Activated T-helper 1 cell treated with anti-CD3 and anti-CD28 coated beads, Interleukin-12 subunit alpha, Interleukin-12 subunit beta, Interleukin-2, Interleukin-4 antibody, amounts not matched to agents 30 ng/mL and 10 ng/mL and 1 ng/mL, durations not matched to agents 14 hours and 24 hours and 36 hours (primary cell): ENCODE measurements at places on chromosomes 7 and 10.
A peak's percentile ranks its signal among the peaks of the same experiment; 100 is the strongest.

DNA sequence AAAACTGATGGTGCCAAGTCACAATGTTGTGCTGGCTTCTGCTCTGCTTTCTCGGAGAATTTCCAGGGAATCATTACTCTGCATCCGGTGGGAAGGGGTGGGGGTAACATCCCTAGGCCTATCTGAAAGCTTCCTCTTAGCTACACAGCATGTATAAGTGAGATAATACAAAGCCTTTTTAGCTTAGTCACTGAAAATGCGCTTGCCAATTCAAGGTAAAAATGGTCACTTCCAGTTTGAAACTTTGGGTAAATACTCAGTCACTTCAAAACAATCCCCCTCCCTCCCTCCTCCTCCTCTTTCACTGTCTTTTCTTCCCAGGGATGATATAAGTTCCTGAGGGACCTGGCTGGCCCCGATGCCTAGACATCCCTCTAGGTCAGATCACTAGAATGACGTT, 57.3 kb upstream of the APBB1IP start:
- DNase-seq, result no peak

DNA sequence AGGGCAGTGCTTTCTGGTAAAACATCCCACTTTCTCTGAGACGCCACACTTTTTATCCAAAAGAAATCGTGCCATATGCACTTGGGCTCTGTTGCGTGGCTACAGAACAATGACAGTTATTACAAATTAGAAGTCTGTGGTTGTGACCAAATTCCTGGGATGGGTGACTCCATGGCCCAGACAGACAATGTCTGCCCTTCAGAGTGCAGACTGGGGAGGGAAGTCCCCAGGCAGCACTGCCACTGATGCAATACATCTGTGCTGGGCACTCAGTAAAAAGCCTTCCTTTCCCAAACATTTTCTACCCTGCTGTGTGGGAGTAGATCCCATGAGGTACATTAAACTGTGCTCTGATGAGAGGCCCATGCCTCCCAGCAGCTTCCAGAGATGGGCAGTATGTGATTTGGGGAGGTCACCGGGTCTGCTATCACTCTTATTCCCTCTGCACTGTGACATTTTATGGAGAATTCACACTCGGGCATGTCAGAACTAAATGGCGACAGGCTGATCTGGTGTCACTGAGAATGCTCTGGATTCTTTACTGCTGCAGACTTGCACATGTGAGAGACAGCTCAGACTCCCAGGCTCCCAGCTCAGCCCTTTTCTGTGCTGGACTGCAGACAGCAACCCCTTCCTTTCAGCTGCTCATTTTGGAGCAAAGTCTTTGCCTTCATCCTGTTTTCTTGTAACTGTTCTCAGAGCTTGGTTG, 243.5 kb upstream of the ZNF32 start:
- no peak for DNase-seq

GRCh38 chr10:129341087-129341486, 126.0 kb upstream of the MGMT start:
- DNase-seq, result no peak

DNA sequence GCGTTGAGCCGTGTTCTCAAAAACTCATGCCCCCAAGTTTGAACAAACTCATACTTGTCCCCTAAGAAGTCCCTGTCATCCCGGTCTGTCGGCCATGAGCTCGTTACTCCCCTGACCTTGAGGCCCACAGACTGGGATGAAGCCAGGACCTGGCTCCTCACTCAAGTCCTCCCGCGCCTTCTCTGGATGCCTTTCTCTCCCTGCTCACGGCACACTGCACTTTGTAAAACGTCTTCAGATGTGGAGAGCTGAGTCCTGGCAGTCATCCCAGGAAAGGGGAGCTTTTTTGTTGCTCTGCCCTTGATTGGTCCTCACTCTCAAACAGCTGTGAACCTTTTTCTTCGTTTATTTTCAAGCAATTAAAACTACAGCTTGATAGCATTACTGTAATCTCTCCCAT, 110.8 kb downstream of the JAZF1 start:
- DNase-seq, result no peak

- no peak for DNase-seq
These were observed 296.4 kb upstream of the MKLN1 start for GRCh38 chr7:131031099-131031868.

DNA sequence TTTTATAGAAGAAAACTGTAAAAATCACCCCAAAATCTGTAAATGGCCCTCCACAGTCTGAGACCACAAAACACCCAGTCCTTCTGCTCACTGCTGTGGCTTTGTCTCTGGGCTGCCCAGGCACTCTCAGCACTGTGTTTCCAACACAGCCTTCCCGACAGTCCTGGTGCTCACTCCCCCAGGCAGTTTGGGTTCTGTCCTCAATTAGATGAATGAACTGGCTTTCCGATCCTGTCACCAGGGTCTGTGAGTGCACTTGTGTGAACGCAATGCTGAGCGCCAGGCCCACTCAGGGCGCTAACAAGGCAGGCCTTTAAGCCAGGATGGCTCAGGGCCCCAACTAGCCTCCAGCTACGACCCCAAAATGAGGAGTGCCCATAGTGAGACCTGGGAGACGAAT, 3.3 kb downstream of the MAD1L1 start:
- DNase-seq, result no peak

GRCh38 chr7:34928052-34928451, 109.2 kb downstream of the DPY19L1 start:
- DNase-seq, result peak; percentile 5

DNA sequence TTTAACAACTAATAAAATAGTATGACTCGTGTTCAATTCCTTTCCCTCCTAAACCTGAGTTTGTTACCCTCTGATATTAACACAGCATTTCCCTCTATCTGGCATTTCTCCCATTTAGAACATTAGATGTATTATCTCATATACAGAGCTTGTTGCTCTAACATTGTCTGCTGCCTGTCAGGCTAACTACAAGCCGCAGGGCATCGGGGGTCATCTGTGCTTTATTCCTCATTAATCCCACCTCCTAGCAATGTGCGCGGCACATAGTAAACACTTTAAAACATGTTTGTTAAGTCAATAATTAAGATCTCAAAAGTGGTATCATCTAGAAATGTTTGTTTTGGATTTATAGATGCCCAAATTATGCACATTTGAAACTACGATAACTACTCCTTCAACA, 52.9 kb upstream of the NEBL start:
- DNase-seq, result no peak

DNA sequence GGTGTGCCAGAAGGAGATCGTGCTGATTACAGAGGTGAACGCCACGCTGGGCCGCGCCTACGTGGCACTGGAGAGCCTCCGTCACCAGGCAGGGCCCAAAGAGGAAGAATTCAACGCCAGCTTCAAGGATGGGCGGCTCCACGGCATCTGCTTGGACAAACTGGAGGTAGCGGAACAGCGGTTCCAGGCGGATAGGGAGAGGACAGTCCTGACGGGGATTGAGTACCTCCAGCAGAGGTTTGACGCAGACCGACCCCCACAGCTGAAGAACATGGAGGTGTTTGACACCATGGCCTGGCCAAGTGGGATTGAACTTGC, 12.1 kb upstream of the ATP6V0E2 start:
- no peak for DNase-seq

DNA sequence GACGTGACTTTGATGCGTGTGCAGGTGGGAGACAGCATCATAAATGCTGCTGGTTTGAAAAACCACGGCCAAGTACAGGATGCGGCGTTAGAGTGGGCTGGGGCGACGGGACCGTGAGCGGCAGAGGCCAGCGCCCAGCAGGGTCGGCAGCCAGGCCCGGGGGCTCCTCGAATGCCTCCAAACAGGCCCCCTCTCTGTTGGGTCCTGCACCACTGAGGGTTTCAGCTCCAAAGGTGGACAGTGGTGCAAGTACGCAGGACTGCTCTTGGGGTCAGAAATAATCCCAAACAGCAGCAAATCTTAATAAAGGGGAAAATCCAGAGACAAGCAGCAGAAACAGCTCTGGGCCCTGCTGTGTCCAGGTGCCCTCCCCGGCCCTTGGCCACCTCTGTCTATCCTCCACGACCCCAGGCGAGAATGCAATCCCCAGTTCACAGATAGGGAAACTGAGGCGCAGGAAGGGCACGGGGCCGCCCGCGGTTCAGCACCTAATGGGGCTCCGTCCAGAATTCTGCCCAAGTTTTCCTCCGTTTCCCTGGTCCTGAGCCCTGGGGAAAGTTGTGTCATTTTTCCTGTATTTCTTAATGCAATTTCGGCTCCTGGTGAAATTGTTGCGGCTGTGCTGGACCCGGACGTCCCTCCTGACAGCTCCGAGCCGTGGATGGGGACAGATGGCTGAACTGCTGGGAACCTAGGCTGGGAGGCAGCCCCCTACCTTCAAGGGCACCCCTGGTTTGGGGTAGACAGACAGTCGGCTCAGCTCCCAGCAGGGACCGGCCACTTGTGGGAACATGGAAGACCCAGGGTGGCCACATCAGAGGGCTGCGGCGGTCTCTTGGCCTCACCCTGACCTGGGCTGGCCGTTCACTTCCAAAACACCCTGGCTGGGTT, 97.4 kb downstream of the FOXL3 start:
- no peak for DNase-seq

GRCh38 chr7:155497149-155497901, 39.4 kb downstream of the EN2 start:
- no peak for DNase-seq

- no peak for DNase-seq
These were observed 188.4 kb upstream of the AGK start for GRCh38 chr7:141362580-141363435.

DNA sequence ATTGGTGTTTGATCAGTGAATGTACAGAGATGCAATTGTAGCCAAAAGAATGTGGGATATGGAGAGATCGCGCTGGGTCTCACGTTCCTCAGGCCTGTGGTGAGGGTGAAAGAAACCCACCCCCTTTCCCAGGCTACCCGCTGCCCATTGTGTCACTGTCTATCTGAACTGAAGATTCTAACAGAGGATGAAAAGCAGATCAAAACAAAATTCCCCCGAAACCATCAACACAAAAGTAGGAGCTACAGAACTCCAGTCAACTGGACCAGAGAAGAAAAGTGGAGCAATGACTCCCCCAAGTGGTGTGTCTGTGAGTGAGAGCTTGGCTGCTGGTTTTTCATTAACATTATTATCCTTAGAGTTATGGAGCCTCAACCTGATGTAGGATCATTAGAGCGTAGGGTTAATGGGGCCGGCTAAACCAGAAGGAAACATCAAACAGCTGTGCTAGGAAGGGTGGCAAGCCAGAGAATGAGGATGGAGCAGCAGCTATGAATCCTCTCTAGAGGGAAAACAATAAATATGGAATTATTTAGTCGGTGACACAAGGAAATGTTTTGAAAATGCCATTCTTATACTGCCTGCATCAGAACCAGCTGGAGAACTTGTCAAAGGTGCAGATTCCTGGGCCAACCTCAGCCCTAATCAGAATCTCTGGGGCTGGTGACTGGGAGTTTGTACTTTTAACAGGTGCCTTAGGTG, 38.3 kb downstream of the AKR1B1 start:
- DNase-seq, result no peak

DNA sequence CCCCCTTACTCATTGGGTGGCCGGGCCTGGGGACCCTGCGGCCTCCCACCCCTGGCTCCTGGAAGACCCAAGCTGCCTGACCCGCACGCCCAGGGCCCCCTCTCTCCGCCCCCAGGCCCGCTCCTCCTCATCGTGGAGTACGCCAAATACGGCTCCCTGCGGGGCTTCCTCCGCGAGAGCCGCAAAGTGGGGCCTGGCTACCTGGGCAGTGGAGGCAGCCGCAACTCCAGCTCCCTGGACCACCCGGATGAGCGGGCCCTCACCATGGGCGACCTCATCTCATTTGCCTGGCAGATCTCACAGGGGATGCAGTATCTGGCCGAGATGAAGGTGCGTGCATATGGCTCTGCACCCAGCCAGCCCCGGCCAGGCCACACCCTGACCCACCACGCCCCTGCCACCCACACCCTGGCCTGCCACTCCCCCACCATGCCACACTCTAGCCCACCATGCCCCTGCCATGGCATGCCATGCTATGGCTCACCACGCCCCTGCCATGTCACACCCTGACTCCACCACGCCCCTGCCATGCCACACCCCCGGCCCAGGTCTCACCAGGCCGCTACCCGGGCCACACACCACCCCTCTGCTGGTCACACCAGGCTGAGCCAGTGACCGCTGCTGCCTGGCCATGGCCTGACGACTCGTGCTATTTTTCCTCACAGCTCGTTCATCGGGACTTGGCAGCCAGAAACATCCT, 18.7 kb upstream of the CSGALNACT2 start:
- DNase-seq, result no peak

GRCh38 chr10:33008499-33009243, 50.6 kb upstream of the ITGB1 start:
- DNase-seq, result peak; percentile 31

DNA sequence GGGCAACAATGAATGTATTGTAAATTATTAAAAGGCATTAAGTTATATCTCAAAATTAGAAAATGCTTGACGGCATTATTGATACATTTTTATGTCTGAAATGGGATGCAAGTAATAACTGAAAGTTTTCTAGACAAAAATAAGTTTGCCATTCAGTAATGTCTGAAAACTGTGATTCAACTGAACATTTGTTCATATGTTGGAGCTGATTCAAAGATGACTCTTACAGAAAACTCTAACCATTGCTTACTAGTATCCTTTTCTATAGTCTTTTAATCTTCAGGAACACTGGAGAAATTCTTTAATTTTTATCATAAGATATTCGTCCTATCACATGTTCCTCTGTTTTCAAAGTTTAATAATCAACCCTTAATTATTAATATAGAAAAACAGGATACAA, 71.1 kb upstream of the TFEC start:
- no peak for DNase-seq

- no peak for DNase-seq
These were observed 87.7 kb downstream of the PTPRZ1 start for GRCh38 chr7:121960678-121961077.

DNA sequence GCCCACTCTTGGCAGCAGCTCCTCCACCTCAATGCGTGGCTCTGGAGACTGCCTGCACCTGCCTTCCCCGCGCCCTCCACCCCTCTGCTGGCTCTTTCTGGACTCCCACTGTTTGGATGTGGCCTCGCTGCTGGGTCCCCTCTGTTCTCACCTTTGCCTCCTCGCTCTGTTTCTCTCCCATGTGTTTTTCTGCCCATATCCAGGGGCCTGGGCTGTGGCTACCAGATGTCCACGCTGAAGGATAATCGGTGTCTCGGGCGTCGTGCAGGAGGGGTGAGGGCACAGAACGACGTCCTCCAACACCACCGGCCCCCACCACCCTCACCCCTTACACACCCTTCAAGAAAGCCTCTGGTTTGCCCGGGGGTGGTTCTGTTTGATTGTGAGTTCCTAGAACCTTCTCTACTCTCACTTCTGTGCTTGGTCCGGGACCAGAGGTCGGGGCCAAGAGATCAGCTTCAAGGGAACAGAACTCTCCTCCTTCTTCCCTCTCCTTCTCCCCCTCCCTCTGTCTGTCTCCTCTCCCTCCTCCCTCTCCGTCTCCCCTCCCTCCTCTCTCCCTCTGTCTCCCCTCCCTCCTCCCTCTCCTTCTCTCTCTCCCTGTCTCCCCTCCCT, 31.7 kb downstream of the AP5Z1 start:
- DNase-seq, result no peak

GRCh38 chr7:33885290-33886148, 19.8 kb upstream of the BMPER start:
- DNase-seq, result no peak
